ENCODE measurements at places on chromosomes 12 and 14.

DNA sequence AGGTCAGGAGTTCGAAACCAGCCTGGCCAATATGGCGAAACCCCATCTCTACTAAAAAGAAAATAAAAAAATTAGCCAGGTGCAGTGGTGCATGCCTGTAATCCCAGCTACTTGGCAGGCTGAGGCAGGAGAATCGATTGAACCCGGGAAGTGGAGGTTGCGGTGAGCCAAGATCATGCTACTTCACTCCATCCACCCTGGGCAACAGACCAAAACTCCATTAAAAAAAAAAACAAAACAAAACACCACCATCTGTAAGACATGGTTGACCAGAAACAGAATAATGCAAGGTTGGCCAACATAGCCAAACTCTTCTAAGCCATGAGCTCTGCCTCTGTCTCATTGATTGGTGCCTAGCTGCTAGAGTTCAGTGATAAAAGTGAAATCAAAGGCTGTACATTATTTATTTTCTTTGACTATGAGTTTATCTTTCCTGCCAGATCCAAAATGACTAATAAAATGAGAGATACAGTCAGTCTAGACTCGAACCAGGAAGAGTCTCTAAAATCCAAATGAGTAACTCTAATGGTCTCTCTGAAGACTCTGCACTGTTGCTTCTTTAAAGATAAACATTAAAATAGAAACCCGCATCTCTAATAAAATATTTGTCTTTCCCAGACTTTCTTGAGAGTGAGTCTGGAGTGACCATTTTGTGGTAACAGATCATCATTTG lies 404.7 kb downstream of the DAD1 start:
- DNase-seq, result no peak

DNA sequence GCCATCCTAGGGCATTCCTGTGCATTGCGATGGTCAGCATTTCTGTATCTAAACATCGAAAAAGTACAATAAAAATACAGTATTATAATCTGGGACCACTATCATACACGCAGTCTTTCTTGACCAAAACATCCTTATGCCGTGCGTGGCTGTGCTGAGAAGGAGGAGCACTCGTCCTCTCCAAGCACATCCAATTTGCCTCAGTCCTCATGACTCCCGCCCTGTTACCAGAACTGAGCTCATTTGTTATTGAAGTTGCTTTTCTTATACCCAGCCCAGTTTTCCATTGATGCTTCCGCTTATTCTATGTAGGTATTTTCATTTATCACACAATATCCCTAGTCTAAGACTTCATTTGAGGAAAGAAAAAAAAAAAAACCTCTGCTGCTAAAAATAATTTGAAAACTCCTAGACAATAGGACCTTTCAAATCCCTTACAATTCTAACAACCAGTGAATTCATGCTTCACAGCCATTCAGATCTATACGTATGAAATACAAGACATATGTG lies 236.9 kb upstream of the PLEKHG7 start:
- no peak for DNase-seq

DNA sequence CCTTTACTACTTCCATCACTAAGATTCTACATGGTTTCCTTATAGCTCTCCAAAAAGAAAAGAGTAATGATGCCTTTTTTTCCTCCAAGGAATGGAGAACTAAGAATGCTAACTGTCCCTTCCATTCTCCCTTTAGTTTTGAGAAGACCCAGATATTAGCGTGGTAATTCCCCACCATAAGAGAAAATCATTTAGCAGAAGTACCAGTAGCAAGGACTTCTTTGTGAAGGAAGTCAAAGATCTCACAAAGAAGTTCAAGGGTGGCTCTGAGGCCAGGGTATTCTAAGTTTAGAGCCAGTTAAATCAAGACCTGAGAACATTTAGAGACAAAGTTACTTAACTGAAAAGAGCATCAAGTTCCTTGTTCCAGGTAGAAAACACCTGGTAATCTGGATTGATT lies 7.3 kb downstream of the USP15 start:
- DNase-seq, result no peak

- DNase-seq, result peak; percentile 35
These were observed 6.6 kb downstream of the TSPAN19 start for GRCh38 chr12:85029456-85029855.

DNA sequence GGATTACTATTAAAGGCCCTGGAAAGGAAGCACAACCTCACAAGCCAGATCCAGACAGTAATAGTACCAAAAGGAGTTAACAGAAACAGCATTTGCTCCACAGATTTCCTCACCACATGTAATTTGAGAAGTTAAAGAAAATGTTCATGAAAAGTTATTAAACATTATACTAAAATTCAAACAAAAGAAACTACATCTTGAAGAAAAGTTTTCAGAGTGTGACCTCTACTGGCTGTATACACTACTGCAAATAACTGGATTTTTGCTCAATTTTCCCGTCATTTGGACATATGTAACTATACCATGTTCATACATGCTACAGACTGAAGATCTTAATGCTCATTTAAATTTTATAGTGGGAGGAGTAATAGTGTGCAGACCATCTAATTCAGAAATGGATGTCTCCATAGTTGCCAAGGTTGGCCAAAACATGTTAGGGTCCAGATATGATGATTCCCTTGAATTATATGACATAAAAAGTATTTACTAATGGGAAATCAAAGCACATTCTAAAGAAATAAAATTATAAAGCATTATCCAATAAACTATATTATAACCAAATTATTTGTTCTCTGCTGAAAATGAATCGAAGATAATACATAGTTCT lies 5.6 kb downstream of the KRR1 start:
- no peak for DNase-seq

DNA sequence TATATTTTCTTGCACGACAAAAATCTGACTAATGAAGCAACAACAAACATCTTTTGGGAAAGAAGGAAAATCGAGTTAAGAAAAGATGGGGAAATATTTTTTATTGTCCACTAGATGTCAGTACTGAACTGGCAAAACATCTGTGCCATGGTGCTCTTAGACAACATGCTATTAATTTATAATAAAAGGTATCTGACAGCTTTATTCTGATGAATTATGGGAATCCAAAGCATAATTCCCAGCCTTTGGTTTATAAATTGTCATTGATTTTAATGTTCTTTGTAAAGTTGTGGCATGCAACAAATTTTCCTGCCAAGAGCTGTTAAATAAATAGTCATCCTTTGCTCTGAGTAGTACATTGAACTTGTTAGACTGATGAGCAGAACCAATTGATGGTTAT lies 231.2 kb downstream of the ETNK1 start:
- peak; percentile 66 for DNase-seq

DNA sequence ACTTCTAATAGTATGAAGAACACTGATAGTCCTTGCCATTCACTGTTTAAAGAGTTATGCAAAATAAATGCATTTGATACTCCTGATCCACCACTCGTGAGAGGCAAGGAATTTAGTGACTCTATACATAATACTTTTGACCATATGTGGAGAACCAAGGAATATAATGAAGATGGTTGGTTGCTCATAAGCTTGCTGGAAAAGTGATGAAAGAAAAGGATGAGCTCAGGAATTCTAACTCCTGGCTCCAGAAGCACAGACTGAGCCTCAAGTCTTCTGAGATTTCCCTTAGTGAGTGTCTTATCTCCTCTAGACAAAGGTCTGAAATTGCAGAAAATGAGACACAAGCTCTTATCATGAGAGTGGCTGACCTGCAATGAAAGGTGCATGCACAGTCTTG lies 57.1 kb upstream of the KRAS start:
- no peak for DNase-seq

- peak; percentile 85 for DNase-seq
These were observed 45.1 kb upstream of the PNMA1 start for GRCh38 chr14:73759183-73759713.

GRCh38 chr12:83198291-83199015 lies 511.7 kb downstream of the TMTC2 start:
- no peak for DNase-seq

DNA sequence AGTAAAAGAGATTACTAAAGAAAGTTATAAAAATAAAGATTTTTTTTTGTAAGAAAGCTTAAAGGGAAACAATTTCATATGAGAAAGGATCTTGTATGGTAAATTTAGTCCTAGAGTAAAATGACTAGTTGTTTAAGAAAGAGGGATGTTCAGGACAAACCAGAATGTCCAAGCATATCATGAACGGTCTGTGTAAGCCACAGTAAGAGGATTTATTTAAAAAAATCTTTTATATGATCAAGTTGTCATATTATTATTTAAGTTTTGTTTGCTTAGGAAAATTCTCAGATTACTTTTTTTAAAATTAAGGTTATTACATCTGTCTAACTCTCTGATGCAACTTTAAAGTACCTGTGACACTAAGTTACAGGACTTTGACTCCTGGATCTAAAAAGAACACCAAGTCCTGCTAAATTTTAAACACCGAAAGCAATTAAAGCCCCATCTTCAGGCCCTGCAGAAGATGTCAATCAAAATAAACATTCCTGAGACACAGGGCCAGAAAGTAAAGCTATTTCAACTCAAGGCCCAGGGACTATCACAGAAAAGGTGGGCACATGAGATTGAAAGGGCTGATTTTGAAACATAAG lies 17.3 kb upstream of the CCDC196 start:
- DNase-seq, result no peak

DNA sequence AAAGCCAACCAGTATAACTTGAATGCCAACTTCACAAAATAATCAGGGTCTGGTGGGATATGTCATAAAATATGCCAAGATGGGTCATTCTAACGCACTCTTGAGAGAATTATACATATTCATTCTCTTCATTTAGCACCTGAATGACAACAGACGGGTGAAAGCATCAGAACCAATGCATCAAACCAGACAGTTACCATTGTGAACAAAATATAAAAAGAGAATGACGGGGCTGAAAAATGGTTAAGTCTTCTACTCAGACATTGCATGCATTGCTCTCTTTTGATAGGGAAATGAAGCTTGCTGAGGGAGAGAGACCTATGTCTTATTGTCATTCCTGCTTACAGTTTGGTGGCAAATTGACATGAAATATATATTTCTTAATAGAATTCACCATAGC lies 702.1 kb downstream of the NOVA1 start:
- DNase-seq, result no peak

- peak; percentile 75 for DNase-seq
These were observed 417.3 kb downstream of the SNAPC1 start for GRCh38 chr14:62179367-62180018.

DNA sequence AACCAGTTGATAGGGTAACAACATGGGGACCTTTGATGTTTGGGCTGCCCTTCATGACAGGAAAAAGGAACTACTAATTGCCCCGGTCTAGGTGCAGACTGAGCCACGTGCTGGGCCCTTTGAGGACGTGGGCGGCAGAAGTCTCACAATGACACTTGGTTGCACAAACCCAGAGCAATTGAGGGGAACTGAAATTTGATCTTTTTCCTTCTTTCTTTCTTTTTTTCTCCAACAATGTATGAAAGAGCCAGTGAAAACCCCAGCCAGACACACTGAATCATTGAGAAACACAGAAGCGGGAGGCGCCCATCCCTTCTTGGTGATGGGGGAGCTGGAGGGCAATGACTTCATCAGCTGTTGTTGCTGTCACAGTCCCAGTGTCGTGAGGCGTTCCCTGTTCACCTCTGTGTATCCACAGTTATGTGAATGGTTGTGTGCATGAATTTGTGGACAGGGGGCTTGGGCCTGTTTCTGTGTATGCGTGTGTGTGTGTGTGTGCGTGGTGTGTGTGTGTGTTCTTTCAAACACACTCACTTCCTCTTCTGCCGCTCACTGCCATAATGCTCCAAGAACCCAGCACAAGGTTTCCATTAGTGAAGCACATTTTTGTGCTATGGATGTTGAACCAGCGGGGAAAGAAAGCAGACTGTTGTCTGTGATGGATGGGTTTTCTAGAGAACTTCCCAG lies 137.5 kb upstream of the CCND2 start:
- DNase-seq, result no peak

GRCh38 chr14:65482757-65483438 lies 70.4 kb downstream of the FUT8 start:
- peak; percentile 39 for DNase-seq

- no peak for DNase-seq
These were observed 11.1 kb upstream of the FOXN3 start for GRCh38 chr14:89428173-89428523.

DNA sequence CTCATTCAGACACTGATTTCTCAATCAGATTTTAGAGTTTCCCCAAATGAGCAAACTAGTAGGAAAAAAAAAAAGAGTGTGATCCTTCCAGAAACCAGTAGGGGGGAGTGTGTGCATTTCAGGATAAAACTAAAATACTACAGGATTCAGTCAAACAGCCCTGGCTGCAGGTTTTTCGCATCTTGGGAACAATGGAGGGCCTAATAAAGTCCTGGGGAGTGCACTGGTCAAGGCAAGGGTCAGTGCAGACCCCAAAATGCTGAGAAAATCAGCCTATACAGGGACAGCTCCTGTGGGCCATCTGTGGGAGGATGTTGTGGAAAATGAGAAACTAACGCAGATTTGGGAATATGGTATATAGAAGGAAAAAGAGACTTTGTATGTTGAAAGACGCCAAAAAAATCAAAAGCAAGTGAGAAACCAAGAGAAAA lies 22.2 kb upstream of the ABCD4 start:
- DNase-seq, result peak; percentile 37

DNA sequence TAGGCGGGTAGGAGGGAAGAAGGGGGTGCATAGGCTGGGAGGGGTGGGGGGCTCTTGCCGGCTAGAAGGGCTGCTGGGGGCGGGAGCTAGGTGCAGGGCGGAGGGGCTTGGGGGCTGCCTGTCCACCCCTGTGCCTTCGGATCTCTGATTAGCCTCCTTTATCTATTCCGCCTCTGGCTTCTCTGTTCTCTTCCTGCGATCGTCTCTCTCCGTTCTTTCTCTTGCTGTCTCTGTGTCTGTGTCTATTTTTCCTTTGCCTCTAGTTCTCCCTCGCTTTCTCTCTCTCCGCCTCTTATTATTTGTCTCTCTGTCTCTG lies 166.7 kb upstream of the LHX5 start:
- no peak for DNase-seq

- DNase-seq, result no peak
These were observed 23.9 kb upstream of the C14orf180 start for GRCh38 chr14:104555430-104556255.

DNA sequence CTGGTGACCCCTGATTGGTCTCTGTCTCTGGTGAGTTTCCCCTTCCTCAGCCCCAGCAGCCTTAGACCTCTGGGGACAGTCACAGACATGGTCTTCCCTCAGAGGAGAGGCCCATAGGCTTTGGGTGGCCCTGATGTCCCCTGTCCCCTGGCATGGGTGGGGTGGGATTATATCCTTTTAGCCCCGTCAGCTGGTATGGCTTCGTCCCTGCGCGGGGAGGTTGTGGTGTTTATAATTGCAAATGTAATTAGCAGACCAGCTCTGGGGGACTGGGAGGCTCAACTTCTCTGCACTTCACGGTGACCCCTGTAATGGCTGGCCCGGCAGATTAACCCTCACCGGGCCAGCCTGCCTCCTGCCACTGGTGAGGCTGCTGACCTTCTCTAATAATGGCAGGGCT lies 5.1 kb downstream of the ESRRB start:
- DNase-seq, result no peak

- no peak for DNase-seq
These were observed 763.4 kb downstream of the LRFN5 start for GRCh38 chr14:42370056-42370455.

DNA sequence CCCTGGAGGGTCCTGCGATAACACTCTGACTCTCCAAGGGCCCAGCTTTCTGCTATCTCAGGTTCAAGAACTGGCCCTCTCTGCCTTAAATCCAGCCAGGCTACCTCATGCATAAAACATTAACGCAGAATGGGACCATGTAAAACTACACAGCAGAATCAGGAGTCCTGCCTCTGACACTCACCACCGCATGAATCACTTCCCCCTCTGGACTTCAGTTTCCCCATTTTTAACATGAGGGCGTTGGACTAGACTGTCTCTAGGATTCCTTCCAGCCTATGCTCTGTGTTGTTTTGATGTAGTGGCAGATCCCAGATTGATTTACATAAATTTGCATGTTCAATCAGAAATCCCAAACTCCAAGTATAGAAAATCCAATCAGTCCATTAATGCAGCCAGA lies 3.3 kb downstream of the NCKAP5L start:
- no peak for DNase-seq

- DNase-seq, result peak; percentile 69
These were observed 72.9 kb downstream of the TRAFD1 start for GRCh38 chr12:112198120-112198733.
